BJ (cell line): ENCODE measurements at places on chromosomes 1 and 21.

GRCh38 chr1:26471498-26472319, 531 bp upstream of the HMGN2 start:
- peak; percentile 16 for DNase-seq

GRCh38 chr1:223077247-223077833, 65.7 kb downstream of the TLR5 start:
- no peak for DNase-seq

GRCh38 chr21:45874716-45875415, 106.7 kb upstream of the COL6A1 start:
- DNase-seq = peak; percentile 81

- no peak for DNase-seq
These were observed 316.8 kb upstream of the SNX7 start for GRCh38 chr1:98344731-98345130.

- DNase-seq = no peak
These were observed 35.5 kb upstream of the IPO9 start for GRCh38 chr1:201793306-201793925.

DNA sequence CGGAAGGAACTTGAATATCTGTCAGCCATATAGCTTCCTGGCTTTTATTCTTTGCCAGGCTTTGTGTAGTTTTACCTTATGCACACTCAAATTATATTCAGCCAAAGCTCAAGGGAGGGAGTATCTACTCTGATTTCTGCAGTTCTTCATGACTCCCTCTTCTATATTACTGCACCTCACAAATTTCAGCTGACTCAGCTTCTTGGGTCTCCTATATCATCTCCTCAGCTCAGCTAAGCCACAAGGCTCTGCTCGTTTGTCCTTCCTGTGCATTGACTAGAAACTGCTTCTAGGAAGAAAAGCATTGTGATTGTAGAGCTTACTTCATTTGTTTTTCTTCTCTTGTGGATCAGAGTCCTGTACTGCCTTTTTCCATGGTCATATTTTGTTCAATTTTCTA, 37.4 kb downstream of the BTBD8 start:
- DNase-seq = no peak

GRCh38 chr1:19372136-19372514, 60.0 kb downstream of the SLC66A1 start:
- no peak for DNase-seq

GRCh38 chr21:44870748-44871495, 2.6 kb downstream of the PTTG1IP start:
- no peak for DNase-seq

DNA sequence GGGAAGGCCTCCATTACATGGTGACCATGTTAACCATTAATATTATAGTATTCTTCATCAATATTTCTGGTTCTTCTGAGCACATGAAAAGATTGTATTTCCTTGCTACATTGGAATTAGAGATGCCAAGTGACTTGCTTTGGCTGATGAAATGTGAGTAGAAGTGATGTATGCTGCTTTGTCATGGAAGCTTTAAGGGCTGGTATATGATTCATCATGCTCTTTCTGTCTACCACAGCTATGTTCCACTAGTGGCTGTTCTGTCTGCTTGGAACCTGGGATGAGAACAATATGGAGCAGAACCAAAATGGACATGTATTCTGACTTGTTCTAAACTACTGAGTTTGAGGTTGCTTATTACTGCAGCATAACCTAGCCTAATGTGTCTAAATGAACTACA, 163.3 kb downstream of the TM2D1 start:
- no peak for DNase-seq

- no peak for DNase-seq
These were observed 4.6 kb downstream of the KCNC4 start for GRCh38 chr1:110214454-110215404.

GRCh38 chr1:1237874-1238701, 6.1 kb downstream of the B3GALT6 start:
- DNase-seq = no peak

- no peak for DNase-seq
These were observed 96.4 kb downstream of the SYF2 start for GRCh38 chr1:25135909-25136308.

DNA sequence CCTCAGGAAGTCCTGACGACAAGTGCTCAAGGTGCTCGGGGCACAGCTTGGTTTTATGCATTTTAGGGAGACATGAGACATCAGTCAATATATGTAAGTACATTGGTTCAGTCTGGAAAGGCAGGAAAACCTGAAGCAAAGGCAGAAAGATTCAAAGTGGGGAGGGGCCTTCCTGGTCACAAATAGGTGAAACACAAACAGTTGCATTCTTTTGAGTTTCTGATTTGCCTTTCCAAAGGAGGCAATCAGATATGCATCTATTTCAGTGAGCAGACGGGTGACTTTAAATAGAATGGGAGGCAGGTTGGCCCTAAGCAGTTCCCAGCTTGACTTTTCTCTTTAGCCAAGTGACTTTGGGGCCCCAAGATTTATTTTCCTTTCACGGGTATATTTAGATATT, 8.9 kb upstream of the RNF187 start:
- no peak for DNase-seq

DNA sequence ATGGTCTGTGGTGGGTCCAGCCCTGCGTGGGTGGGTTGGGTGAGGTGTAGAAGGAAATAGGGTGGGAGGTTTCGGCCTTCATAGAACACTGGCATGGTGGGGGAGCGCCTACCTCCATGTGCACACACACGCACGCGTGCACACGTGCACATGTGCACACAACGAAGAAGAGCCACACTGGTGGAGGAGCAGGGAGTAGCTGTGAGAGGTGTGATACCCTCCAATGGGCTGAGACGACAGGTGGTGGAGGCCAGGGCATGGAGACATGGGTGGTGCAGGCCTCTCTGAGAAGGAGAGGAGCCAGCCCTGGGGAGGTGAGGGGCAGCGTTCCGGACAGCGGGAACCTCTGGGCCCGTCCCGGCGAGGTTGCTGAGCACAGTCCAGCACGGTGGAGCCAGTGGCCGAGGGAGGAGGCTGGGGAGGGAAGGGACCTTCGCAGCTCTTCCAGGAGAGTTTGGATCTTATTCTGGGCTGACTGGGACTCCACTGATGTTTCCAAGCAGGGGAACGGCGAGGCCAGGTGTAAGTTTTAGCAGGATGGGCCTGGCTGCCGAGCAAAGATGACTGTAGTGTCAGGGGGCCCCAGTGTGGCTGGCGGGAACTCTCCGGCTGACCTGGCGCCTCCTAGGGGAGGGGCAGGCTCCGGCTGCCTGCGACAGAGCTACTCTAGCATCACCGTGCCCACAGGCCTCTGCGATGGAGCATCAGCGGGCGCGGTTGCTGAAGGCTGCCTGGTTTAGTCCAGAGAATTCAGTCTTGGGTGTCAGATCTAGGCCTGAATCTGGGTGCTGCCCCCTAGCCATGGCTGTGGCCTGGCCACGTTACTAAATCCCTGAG, 107.2 kb downstream of the ARHGEF10L start:
- no peak for DNase-seq

- no peak for DNase-seq
These were observed 19.1 kb upstream of the SPAG17 start for GRCh38 chr1:118204105-118204504.

DNA sequence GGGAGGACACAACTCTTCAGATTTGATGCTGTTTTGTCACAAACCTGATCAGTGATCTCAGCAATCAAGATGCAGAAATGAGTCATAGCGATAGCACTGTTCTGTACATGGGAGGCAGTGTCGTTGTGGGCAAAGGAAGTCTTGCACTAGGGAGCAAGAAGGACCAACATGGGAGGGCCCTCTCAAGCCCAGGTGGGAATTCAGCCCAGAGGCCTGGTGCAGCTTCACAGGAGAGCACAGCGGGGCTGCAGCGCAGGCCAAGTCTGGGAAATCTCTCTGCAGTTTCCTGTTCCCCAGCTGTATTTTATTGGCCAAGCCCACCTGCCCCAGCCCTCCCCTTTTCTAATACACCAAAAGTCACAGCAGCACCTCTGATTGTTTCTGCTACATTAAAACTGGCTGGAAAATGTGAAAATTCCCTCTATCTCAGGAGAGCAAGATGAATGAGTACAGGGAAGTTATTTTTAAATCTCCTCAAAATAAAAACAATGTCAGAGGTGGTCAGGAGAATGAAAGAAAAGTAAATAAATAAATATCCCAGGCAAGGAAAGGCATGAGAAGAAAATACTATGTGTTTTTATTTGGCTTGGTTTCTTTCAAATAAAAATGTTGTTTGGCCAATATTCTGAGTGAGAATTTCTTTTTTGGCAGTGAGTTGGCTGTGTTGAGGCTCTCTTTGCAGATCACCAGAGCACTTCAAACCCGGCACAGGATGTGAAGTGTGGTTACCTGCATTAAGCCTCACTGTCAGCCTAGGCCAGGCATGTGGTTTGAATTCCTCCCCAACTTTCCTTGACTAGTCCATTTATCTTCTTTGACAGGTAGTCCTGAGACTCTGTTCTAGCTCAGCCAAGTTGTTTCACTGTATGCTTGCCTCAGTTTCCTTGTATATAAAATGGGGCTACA, 422.1 kb downstream of the PLPP3 start:
- DNase-seq = no peak

- DNase-seq = no peak
These were observed 59.6 kb downstream of the PRDM16 start for GRCh38 chr1:3128431-3129132.

- no peak for DNase-seq
These were observed 33.1 kb upstream of the ZNF644 start for GRCh38 chr1:91054780-91055481.

- DNase-seq = no peak
These were observed 19.0 kb upstream of the RBM15 start for GRCh38 chr1:110320168-110320518.

DNA sequence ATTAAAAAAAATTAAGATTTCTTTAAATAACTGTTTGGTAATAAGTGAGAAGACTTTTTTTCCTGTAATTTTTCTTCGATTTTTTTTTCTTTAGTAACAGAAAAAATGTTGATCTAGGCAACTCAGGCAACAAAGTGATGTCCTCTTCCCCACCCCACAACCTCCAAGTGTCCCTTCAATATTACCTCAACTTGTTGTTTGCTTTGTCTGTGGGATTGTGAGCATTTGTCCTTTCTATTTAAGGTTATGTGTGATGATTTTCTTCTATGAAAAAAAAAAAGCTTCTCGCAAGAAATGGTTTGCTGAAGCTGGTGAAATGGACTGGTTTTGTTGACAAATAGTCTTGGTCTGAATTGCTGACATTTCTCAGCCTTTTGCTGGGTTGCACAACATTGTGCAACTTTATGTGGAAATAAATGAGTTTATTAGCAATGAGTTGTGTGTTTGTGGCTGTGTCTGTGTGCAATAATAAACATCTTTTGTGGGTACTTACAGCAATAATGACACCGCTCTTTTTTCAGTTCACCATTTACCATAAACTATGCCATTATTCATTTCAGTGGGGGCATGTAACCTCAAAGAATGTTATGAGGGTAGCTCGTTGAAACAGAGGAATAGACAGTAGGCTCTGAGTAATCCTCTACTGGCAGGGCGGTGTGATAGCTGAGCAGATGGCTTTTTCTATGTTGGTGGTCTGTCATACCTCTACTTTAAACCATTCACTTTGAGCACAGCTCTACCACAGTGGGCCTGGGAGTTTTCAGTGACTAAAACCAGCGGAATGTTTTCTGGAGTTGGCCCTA, 218.4 kb downstream of the HLX start:
- peak; percentile 98 for DNase-seq

GRCh38 chr1:85258536-85259117, 835 bp downstream of the C1orf52 start:
- DNase-seq = no peak

DNA sequence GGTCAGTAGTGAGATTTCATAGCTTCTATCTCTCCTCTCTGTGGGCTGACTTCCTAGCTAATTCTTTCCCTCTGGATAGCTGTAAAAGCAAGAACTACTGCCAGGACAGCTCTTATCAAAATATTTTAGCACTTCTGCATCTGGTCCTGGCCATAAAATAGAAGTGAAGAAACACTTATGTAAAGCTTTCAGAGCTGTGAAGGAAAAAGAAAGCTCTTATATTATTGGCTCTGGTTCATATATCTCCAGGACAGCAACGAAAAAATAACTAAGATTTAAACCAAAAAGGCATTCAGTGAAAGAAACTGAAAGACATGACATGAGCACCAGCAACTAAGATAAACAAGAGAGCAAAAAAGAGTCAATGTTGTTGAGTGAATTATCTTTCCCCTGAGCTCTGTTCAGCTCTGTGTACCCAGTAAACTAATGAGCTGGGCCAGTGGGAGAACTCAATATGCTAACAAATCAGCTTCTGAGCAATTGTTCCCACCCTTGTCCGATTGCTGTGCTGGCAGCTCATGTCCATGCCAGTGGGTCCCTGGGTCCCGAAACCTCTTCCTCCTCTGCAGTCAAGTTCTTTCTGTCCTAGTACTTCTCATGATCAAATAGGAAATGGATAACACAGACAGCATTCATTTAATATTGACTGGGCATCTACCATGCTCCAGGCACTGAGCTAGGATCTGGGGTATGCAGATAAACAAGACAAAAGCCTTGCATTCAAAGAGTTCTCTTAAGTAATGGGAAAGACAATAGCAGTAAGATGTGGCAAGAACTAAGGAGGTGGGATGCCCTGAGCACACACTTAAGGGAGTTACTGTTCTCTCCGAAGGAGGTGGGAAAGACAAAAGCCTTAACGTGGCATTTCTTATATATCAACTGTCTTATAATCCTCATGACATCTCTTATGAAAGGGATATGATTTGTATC, 45.3 kb upstream of the MAN1A2 start:
- DNase-seq = no peak

DNA sequence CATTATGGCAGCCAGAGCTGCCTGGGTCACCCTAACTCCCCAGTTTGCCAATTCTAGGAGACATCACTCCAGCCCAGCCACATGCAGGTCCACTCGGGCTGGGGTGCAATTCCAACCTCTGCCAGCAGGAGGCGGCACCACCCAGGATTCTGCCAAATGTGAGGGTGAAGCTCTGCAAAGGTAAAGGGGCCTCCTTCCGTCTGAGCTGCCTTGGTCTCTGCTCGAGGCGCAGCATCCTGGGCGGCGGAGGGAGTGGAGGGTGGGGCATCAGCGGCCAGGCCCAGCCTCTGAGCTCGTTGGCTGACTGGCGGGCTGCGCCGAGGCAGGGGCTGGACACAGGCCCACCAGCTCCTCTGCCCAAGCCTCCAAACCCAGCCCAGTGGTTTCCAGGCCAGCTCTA, 63.8 kb downstream of the ARHGEF16 start:
- no peak for DNase-seq
